ENCODE measurements at places on chromosomes 5 and 9.

GRCh38 chr9:92408747-92409478 lies 4.5 kb upstream of the OGN start:
- no peak overlapping the region for H3K4me3 ChIP-seq
- H3K4me1 ChIP-seq: no peaks in the 10 kb centered on the region
- no peak overlapping the region for H3K27ac ChIP-seq
- no peaks in the 10 kb centered on the region for H3K36me3 ChIP-seq
- H3K27me3 ChIP-seq: no peaks in the 10 kb centered on the region

- DNase-seq: no peak
- H3K4me3 ChIP-seq: no peak overlapping the region
- H3K27ac ChIP-seq: no peak overlapping the region
- no peaks in the 10 kb centered on the region for H3K27me3 ChIP-seq
Measured at GRCh38 chr5:50768634-50769033, 102.2 kb downstream of the PARP8 start.

DNA sequence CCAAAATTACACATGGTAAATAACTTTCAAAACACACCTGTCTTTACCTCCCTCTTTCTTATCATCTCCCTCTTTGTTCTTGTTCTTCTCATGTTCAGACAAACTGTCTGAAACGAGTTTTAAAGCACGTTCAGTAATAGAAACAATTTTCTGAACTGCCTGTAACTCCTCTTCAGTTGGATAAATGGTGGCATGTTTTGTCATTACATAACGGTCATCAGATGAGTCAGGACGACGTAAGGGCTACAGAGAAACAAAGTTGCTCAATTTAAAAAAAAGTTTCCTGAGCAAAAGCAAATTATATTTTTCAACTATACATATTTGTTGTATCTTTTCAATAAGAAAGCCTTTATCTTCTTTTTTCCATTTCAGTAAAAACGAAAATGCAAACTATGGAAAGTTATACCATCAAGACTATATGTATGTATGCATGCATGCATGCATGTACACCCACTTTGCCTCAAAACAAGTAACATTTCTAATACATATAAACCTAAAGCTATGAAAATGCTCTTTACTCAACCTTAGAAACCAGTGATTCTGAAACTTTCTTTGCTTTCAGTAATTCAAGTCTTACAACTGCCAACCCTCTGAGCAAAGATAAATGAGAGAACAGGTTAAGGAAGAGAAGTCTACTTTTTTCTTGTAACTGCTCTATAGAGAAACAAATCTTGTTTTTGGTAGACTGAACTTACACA lies 56.0 kb downstream of the ZFR start:
- no peak overlapping the region for H3K27ac ChIP-seq
- peaks cover 52% of the 10 kb centered on the region for H3K36me3 ChIP-seq
- no peak for DNase-seq
- H3K4me3 ChIP-seq: no peak overlapping the region

- H3K4me1 ChIP-seq: peaks cover 38% of the 10 kb centered on the region
- no peak overlapping the region for H3K27ac ChIP-seq
- H3K4me3 ChIP-seq: no peak overlapping the region
- no peaks in the 10 kb centered on the region for H3K27me3 ChIP-seq
- H3K36me3 ChIP-seq: no peaks in the 10 kb centered on the region
- DNase-seq: peak; percentile 86
Measured at GRCh38 chr5:157917899-157918809, 59.2 kb upstream of the CLINT1 start.

- H3K36me3 ChIP-seq: no peaks in the 10 kb centered on the region
- H3K4me3 ChIP-seq: no peak overlapping the region
- no peaks in the 10 kb centered on the region for H3K27me3 ChIP-seq
- DNase-seq: no peak
- no peak overlapping the region for H3K27ac ChIP-seq
- H3K4me1 ChIP-seq: peaks cover 3% of the 10 kb centered on the region
Measured at GRCh38 chr9:3730511-3730922, 204.7 kb upstream of the RFX3 start.

- H3K27ac ChIP-seq: no peak overlapping the region
- H3K4me3 ChIP-seq: no peak overlapping the region
- no peak for DNase-seq
Measured at GRCh38 chr5:150519560-150519945, 11.6 kb downstream of the NDST1 start.

DNA sequence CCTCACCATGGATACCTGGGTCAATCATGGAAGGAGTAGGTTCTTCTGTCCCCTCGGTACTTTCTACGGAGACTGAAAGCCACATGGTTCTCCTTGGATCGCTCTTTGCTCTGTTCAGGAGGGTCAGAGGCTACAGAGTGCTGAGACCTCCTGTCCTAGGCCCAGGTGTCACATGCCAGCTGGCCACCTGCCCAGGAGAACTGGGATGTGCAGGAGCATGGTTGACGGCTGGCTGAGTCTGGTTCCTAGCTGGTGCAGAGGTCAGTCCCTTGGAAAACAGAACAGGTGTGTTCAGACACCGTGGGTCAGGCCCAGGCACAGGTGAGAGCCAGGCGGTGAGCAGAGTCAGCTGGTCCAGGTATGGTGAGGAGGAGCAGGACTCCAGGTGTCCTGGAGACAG lies 416.3 kb downstream of the IRX1 start:
- no peak overlapping the region for H3K4me3 ChIP-seq
- no peaks in the 10 kb centered on the region for H3K4me1 ChIP-seq
- no peaks in the 10 kb centered on the region for H3K36me3 ChIP-seq
- DNase-seq: no peak

DNA sequence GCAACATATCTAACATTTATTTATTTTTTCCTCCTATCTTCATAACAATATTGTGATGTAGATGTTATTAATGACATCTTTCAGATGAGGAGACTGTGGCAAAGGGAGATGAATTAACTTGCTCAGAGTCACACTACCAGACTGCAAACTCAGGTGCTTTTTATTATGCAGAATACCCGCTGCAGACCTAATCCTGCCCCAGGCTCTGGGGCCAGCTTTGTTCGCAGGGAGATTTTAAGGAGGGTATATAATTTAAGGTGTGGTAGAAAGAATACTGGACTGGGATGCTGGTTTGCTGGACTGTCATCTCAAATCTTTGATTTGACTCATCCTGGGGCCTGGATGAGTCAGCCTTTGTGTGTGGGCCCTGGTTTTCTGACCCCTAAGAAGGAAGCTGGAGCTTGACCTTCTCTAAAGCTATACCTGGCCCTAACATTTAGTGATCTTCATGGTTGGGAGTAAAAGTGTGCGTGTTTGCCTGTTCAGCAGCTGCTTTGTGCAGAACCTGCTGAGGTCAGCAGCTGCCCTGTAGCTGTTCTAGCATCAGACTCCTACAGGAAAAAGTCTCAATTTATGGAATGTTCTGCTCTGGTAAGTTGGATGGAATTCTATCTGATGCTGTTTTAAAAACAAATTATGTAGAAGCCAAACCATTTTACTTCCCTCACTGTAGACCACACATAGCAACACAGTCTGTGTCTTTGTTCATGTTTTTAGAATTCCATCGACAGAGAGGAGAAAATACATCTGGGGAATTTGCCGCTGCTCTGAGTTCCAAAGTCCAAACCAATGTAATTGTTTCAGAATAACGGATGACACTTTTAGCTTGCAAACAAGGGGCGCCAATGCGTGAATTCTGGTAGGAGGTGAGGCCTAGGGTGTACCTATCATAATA lies 4.5 kb downstream of the SLC36A1 start:
- DNase-seq: no peak
- H3K4me1 ChIP-seq: peaks cover 25% of the 10 kb centered on the region
- no peaks in the 10 kb centered on the region for H3K36me3 ChIP-seq
- no peaks in the 10 kb centered on the region for H3K27me3 ChIP-seq
- no peak overlapping the region for H3K4me3 ChIP-seq
- no peak overlapping the region for H3K27ac ChIP-seq

DNA sequence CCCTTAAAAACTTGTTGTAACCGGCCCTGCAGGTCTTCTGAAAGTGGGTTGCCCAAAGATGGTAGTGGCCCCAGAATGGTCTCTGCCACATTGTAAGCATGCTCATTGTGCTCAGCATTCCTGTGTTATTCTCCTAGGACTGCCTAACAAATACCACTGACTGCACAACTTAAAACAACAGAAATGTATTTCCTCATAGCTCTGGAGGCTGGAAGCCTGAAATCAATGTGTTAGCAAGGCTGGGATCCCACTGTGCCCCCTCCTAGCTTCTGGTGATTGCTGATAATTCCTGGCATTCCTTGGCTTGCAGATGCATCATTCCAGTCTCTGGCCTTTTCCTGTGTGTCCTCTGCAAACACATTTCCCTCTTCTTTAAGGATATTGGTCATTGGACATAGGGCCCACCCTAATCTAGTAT lies 3.4 kb upstream of the GCNT4 start:
- no peak overlapping the region for H3K4me3 ChIP-seq
- peaks cover 35% of the 10 kb centered on the region for H3K27me3 ChIP-seq
- H3K27ac ChIP-seq: peak overlapping the region; percentile 86

DNA sequence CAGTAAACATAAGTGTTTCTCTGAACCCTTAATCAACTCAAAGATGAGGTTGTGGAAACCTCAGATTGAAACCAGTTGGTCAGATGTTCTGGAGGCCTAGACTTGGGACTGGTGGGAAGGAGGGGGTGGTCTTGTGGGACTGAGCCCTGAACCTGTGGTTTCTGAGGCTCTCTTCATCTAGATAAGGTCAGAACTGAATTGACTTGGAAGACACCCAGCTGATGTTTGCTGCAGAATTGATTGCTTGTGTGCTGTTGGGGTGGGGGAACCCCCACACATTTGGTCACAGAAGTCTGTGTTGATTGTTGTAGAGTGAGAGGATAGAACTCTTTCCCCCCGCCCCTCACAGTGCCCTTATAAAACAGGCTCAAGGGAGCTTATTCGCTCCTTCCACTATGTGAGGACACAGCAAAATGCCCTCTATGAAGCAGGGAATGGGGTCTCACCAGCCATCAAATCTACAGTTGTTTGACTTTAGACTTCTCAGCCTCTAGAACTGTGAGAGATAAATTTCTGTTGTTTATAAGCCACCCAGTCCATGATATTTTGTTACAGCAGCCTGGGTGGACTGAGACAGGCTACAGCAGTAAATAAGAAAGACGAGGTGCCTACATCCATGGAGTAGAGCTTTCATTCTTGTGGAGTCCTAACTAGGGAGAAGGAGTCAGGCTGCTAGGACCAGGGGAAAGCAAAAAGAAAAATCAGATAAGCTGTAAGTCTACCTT lies 25.7 kb upstream of the UGCG start:
- H3K27ac ChIP-seq: no peak overlapping the region
- no peaks in the 10 kb centered on the region for H3K27me3 ChIP-seq
- no peak for DNase-seq
- no peak overlapping the region for H3K4me3 ChIP-seq
- peaks cover 16% of the 10 kb centered on the region for H3K4me1 ChIP-seq
- H3K36me3 ChIP-seq: no peaks in the 10 kb centered on the region

DNA sequence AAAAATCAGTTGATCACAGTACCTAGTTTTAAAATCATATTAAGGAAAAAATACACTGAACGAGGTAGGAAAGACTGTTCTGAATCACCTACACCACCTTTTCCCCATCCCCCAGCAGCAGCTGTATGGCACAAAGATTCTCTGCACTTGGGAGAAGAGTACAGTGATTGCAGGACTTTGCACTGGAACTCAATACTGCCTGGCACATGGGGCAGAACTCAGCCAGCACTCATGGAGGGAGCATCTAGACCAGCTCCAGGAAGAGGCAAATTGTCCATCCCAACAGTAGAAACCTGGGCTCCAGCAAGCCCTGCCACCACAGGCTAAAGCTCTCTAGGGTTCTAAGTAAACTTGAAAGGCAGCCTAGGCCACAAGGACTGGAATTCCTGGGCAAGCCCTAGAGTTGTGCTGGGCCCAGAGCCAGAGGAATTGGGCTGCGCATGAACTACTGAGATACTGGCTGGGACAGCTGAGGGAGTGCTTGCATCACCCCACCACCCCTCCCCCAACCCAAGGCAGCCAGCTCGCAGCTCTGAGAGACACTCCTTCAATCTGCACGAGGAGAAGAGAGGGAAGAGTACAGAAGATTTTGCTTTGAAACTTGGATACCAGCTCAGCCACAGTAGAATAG lies 654.4 kb upstream of the CDH6 start:
- no peaks in the 10 kb centered on the region for H3K4me1 ChIP-seq
- no peak overlapping the region for H3K27ac ChIP-seq
- DNase-seq: peak; percentile 12
- H3K36me3 ChIP-seq: no peaks in the 10 kb centered on the region
- H3K27me3 ChIP-seq: no peaks in the 10 kb centered on the region
- H3K4me3 ChIP-seq: no peak overlapping the region

DNA sequence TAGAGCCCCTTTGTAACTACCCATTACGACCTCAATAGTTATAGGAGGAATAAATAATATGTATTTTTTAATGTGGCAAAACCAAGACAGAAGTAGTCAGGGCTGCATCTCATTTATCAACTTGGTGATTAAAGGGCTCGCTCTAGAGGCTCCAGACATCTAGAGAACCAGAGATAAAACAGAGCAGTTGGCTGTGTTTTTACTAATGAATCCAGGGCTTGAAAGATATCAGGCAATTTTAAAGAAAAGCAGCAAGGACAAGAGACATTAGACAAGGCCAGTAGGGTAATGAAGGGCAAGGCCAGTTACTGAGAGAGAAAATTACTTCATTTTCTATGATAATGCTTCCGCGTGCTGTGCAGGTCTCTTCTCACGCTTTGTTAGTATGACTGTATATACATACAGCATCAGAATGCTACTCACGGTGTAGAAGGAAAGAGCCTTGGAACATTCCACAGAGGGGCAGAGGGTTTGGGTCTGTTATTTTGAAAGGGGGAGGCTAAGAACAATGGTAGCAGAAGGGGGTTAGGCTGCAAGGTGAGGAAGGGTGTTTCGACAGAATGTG lies 110.4 kb downstream of the SEMA6A start:
- no peak overlapping the region for H3K4me3 ChIP-seq
- no peak for DNase-seq

GRCh38 chr5:1702318-1702717 lies 97.3 kb downstream of the MRPL36 start:
- no peak overlapping the region for H3K27ac ChIP-seq
- peaks cover 5% of the 10 kb centered on the region for H3K4me1 ChIP-seq
- H3K27me3 ChIP-seq: no peaks in the 10 kb centered on the region
- peak; percentile 64 for DNase-seq

DNA sequence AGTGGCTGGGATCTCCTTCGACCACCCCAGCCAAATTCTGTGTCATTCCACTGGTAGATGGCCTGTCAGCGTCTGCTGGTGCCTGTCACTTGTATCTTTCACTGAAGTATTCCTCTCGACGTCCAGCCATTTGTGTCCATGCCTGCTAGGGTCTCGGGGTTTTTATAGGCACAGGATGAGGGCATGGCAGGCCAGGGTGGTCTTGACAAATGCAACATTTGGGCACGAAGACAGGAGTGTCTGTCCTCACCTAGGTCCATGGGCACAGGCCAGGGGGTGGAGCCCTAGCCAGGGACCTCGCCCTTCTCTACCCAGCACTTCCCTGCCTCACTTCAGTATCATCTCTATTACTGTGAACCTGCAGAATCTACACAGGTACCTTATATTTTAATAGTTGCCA lies 2223.9 kb upstream of the ACO1 start:
- no peak overlapping the region for H3K27ac ChIP-seq
- no peaks in the 10 kb centered on the region for H3K4me1 ChIP-seq
- no peaks in the 10 kb centered on the region for H3K36me3 ChIP-seq
- no peak for DNase-seq
- no peak overlapping the region for H3K4me3 ChIP-seq

Data from GM23338 (cell line).